ENCODE measurements at places on chromosomes 1 and 21.
A peak's percentile ranks its signal among the peaks of the same experiment; 100 is the strongest.

DNA sequence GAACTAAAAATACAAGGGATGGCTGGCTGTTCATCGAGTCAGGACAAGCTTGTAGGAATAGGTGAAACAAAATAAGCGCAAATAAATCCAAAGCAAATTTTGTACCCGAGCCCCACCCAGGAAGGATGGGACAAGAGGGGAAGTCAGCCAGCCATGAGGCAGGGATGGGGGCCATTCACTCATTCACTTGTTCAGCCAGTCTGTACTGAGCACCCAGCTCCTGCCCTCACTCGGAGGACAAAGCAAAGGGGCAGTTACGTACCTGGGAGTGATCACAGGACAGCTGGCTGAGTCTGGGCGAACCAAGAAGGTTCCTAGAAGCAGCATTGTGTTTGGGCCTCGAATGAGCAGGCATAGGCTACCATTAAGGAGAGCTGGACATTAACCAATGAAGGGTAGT, 94.0 kb upstream of the VAMP3 start:
- DNase-seq, result no peak

DNA sequence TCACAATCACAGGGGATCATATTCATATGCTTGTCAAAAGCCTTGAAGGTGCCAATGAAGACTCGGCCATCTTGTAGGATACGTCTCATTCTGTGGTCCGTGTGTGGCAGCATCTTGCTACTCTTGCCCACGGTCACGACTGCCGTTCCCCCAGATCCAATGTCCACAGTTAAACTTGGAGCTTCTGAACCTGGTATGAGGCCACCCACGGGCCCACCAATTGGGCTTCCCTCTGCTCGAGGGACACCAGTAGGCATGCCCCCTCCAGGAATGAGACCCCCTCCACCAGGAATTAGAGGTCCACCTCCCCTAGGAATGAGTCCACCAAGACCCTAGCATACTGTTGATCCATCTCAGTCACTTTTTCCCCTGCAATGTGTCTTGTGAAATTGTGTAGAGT, 39.6 kb downstream of the MORN1 start:
- DNase-seq, result no peak

DNA sequence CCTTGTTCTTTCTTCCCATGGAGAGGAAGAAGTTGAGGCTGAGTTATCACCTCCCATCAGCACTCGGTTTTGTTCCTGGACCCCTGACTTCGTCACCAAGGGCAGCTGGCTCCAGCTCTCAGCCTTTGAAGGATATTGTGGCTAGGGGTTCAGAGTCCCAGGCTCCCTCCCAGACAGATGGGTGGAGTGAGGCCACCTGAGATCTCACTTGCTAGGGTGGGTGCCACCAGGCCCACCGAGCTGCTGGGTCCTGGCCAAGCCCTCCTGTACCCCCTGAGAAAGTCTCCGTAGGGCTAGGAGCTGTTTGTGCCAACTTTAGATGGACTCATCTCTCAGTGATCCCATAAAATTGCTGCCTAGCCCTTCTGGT, 6.9 kb downstream of the MX2 start:
- DNase-seq, result no peak

DNA sequence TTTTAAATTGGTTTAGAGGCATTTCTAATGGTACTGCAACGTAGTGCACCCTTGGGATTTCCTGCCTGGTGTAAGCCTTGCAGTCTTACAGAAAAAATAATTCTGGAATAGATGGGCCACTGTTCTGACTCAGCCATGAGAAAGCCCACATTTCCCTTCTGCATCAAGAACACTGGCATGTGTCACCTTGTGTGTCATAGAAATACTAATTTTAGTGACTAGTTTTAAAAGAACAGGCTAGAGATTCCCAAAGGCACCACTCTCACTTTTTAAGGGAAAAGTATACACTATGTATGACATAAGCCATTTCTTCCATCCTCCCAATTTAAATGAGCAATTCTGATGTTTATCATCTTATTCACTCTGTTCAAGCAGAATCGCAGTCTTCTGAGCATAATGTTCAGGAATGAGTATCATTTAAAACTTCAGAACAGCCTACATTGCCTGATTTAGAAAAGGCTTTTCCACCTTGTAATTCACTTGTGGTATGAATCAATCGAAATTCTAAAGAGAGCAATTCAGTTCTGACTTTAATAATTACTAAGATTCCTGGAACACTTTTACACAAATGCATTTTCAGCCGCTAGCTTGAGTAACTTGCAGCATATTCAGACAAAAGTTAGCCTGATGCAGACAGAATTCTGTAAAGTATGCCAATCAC, 18.8 kb downstream of the RGS13 start:
- DNase-seq, result peak; percentile 11

GRCh38 chr21:37155186-37155585, 82.1 kb downstream of the TTC3 start:
- DNase-seq, result no peak

DNA sequence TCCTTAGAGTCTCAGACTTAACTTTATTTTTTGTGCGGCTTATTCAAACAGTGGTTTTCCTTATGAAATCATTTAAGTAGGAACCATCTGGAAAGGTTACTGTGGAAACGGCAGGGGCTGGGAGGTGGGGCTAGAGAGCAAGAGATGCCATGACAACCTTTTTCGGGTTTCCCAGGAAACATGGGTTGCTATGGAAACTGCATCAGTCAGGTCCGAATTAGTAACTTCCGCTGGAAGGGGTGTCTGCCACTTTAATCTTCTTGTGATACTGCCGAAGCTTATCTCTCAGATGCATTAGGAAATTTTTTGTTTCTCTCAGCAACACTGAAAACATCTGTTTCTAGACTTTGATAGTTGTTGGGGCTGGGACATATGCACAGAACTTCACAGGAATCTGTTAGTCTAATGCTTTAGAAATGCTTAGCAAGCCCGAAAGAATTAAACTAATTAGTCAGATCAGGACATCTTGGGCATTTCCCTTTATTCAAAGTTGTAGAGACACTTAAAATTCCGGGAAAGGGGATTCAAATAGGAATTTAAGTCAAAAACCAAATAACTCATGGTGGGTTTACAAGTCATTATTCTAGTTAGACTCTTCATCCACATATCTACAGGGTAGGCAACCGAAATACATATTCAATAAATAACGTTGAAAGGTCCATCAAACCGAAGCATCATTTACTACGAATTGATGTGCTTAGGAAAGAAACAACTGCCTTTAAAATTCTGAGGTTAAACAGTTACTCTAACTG, 2.6 kb downstream of the KCNA3 start:
- DNase-seq, result no peak

GRCh38 chr1:67937651-67938050, 104.4 kb upstream of the GNG12 start:
- no peak for DNase-seq

DNA sequence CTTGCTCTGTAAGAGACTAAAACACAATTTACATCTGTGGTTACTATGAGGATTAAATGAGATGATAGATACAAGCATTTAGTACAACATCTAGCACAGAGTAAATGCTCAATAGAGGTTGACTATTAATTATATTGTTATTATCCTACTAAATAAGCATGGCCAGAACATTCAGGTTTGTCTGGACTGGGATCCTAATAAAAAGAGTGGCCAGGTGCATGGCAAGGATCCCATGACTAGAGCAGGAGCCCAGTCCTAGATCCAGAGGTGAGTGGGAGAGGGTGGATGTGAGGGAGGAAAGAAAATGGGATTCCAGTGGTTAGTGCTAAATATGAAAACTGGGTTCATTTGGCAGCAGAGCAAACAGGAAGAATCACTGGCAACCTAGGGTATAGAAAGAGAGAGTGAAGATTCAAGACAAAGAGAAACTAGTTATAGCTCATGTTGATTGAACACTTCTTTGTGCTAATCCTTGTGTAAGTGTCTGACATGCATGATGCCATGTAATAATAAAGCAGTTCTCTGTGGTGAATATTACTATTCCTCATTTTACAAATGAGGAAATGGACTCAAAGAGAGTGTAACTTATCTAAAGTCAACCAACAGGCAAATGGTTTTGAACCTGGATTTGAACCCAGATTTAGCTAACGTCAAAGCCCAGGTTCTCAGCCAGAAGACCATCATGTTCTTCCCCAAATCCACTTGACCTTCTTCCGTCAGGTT, 71.1 kb upstream of the FGGY start:
- DNase-seq, result peak; percentile 39

- no peak for DNase-seq
These were observed 272.0 kb downstream of the HHIPL2 start for GRCh38 chr1:222275729-222276465.

- no peak for DNase-seq
These were observed 66.9 kb upstream of the KCND3 start for GRCh38 chr1:112056354-112056753.

DNA sequence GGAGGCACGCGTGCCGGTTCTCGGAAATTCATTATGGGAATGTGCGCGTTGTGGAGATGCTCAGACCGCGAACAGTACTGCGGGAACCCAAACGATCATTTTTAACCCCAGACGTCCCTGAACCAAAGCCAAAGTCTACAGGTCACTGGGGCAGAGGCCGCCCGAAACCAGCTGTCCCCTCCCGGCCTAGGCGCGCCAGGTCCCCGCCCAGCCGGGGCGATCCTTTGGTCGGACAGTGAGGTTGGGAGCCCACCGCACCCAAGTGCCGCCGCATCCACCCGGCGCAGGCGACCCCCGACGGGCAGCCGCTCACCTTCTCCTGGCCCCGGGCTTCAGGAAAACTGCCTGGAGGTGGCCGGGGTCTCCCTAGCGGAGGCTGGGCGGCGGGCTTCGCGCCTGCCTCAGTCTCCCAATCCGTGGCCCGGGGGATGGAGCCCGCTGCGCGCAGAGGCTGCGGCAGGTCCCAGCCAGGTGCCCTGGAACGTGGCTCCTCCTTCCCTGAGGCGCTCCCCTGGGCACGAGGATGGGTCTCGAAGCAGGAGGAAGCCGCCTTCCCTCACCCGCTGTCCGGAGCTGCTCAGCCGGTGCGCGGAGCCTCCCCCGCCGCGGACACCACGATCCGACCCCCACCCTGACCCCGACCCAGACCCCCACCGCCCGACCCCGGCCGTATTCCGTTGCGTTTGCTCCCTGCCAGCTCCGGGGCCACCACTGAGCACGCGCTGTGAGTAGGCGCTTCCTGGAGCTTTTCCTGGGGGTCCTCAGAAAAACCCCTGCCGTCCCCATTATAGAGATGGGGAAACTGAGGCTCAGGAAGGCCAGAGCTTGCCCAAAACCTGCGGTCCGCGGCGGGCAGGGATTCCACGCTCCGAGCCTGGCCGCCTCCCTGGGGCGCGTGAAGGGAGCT, 8.1 kb upstream of the SLX9 start:
- no peak for DNase-seq

- DNase-seq, result no peak
These were observed 186.6 kb downstream of the GRIK1 start for GRCh38 chr21:29753216-29753615.

GRCh38 chr1:66046415-66046814, 253.7 kb downstream of the PDE4B start:
- DNase-seq, result no peak

DNA sequence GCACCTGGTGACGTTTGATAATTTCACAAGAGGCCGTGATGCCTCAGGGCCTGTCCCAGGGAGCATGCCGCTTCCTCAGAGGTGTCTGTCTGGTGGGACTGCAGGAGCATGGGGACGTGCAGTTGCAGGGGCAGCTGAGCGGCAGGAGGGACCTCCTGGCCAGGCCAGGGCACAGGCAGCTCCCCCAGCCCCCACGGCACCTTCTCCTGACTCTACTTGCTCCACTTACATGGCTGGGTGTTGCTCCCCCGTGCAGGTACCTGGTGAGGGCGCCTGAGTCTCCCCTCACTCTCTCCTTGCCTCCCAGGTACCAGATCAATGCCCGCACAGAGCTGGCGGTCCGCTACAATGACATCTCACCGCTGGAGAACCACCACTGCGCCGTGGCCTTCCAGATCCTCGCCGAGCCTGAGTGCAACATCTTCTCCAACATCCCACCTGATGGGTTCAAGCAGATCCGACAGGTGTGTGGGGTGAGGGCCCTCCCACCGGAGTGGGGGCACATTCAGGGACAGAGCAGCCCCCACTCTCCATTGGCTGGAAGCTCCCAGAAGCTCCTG, 108.4 kb downstream of the PDE9A start:
- no peak for DNase-seq

- DNase-seq, result peak; percentile 78
These were observed 229.7 kb upstream of the FMN2 start for GRCh38 chr1:239861985-239862384.

DNA sequence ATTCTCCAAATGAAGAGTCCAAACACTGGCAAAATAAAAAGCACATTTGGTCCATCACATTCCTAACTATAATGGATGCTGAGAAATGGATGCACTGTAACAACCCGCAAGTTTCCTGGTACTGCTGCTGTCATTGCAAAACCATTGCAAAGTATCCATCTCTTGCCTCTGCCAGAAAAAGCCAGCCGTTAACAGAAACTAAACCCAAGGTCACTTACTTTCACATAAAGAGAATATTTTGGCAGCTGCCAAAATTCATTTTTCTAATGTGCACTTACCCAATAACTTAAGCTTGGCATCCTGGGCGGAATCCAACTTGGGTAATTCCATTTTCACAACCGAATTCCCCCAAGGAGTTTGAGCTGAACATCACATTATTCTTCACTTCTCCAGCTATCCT, 77.0 kb upstream of the LRRC8D start:
- DNase-seq, result no peak

GRCh38 chr1:91732291-91733107, 153.5 kb downstream of the TGFBR3 start:
- DNase-seq, result no peak

DNA sequence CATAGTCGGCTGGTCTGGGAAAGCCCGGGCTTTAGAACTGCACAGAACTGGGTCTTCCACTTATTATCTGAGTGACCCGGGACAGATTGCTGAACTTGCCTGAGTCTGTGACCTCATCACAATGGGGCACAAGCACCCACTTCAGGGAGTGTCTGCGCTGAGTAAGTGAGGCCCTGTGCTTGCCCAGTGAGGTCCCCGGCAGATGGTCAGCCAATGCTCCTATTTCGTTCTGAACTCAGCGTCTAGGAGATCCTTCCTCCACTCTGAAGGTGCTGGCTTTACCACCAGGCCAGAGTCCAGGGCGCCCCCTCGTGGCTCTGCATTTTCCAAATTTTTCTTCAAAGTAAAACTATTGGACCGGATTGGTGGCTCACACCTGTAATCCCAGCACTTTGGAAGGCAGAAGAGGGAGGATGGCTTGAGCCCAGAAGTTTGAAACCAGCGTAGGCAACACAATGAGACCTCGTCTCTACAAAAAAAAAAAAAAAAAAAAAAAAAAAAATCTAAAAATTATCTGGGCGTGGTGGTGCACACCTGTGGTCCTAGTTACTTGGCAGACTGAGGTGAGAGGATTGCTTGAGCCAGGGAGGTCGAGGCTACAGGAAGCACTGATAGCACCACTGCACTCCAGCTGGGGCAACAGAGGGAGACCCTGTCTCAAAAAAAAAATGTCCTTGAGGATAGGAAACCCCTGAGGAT, 61.7 kb downstream of the FCRL5 start:
- DNase-seq, result peak; percentile 82

Data from suppressor macrophage treated with lipopolysaccharide for 4 hours (primary cell).